ENCODE measurements at places on chromosomes 11 and 22.

- DNase-seq: no peak
Observed at GRCh38 chr11:90133560-90134477, 644 bp upstream of the NAALAD2 start.

DNA sequence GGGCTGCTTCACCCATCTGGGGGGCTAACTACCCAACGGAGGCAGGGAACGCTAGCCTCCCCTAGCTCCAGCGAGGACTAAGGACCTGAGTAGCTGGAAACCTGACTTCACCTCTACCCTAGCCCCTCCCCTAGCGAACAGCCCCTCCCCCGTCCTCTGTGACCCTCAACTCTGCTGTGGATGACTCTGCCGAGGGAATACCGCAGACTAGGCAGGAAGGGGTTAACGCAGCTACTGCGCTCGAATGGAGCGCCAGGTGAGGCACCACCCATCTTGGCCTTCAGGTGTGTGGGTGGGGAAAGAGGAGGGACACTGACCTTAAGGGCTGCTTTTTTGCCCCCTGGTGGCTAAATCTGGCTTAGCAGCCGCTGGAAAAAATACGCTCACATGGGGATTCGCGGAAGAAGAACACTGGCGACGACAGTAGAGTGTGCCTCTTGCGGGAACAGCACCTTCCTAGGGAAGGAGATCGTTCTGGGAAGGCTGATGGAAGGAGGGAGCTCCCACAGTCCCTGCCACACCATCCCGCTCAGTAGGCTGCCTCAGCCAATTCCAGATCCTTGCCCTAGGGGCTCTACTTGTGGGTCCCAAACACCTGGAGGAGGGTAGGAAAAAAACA is 4.5 kb upstream of the BCL9L start:
- DNase-seq: peak; percentile 62

DNA sequence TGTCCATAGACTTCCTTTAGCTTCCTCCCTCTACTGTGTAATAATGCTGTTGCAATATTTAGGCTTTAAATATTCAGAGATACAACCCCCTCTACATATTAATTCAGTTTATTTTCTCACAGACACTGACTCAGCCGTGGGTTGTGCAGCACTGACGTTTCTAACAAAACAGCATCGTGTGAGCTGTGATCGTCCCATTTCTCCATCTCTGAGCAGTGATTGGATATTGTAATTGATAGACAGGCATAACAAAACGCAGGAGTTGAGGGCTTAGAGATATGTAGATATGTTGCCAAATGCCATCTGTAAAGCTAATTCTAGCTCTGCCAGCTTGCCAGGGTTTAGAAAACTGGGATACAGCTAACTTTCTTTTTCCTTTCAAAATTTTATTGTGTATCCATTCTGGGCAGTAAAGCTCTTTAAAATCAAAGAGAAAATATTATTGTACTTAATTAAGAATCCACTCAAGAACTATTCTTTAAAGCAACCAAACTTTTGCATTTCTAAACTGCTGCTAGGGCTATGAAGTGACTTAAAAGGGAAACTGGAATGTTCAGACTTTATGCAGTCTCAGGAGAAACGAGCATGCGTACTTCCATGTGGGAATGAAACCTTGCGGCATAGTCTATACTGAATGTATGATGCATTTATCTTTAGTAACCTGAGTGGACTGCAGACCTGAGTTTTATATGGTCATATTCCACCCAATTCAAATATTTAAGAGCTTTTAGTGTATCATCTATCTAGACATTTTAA is 22.7 kb downstream of the BTBD10 start:
- peak; percentile 92 for DNase-seq

DNA sequence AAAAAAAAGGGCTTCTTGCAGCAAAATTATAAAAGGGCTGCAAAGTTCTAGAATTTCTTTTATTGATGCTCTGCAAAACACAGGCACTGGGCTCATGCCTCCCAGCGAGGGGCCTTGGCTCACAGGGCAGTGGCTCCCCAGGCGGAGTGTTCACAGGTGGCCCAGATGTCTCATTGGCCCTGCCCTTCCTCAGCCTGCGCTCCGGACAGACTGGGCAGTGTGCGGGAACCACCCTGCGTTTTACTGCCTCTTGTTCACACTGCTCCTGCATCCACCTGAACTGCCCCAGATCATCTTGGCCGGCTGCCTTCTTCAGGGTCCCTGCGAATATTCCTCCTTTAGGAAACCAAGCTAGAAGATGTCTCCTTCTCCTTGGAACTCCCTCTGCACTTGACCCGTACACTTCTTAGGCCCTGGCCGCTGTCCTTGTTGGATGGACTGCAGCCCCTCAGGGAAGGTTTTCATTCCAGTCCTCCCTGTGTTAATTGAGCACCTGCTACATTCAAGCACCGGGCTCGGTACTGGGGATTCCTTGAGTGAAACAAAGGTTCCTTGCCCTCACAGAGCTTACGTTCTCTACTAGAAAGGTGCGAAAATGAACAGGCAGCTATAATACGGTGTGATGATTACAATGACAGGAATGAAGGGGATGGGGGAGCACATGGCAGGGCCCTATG is 4.5 kb downstream of the TUBA8 start:
- DNase-seq: no peak

DNA sequence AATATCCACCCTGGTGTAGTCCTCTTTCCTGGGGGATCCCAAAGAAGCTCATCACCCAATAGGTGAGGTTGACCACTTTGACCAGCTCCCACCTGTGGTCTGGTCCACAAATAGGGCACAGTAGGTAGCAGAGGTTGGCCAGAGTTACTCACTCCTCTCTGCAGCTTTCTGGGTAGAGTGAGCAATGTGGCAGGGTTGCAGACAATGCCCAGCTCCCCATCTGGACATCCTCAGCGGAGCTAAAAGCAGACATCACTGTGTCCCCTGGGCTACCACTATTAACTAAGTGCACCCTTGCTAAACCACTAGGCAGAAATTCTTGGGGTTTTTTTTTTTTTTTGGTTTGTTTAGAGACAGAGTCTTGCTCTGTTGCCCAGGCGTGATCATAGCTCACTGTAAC is 48.4 kb upstream of the TP53I11 start:
- DNase-seq: no peak

- DNase-seq: no peak
Observed at GRCh38 chr22:41556561-41556960, 4.2 kb upstream of the CSDC2 start.

DNA sequence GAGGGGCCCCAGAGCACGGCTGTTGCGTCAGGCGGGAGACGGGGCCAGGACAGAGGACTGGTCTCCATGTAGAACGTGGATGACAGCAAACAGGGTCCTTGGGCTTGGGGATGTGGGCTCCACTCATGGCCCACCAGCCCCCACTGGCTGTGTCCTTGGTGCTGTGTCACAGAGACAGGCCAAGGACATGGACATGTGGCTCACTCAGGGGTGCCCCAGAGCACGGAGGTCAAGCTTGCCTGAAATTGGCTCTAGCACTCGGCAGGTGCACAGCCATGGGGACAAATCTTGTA is 14.4 kb downstream of the FADS2 start:
- DNase-seq: no peak

GRCh38 chr11:46180736-46181135 is 59.5 kb upstream of the PHF21A start:
- peak; percentile 82 for DNase-seq

DNA sequence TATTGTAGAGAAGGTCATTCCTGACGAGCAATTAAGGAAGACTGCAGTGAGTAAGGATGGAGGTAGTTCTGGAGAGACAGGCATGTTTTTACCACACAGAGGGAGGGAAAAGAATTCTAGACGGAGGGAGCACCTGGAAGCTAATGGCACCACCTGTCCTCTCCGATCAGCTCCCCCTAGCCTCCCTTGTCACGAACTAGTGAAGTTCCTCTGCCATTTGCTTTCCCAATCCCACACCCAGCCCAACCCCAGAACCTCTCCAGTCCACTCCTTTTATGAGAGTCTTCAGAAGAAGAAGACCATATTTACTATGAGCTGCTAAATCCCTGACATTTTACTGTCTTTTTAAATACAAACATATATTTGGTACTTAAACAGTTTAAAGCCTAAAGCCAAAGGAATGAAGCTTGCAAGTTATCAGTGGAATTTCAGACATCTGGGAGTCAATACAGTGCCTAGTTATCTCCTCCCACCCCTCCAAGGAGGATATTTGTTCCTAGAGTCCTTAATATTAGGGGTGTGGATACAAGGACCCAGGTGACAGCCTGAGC is 46.1 kb upstream of the HSPA8 start:
- DNase-seq: no peak

DNA sequence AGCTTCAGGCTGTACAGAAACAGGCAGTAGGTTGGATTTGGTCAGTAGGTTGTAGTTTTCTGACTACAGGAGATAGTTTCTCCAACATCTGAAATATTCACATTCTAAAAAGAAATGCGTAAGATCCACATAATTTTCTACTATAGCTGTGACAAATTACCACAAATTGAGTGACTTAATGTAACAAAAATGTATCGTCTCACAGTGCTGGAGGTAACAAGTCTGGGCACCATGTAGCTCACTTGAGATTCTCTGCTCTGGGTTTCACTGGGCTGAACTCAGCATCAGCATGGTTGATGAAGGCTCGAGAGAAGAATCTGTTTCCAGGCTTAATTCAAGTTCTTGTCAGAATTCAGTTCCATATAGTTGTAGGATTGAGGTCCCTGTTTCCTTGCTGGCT is 350.9 kb upstream of the CCDC179 start:
- DNase-seq: peak; percentile 16

DNA sequence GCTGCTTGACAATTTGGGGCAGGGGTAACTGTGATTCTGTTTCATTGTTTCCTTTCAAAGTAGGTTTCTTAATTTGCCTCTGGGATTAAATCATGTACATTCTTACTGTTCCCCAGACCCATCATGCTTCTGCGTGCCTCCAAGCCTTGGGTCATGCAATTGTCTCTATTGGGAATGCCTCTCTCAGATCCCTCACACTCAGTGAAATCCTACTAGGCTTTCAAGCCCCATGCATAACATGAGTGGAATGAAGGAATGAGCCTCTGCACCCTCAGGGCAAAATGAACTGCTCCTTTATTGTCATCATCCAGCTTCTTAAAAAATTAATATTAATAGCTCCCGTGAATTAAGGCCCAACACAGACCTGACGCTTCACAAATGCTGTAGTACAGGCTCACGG is 381.7 kb downstream of the TENM4 start:
- DNase-seq: no peak

- no peak for DNase-seq
Observed at GRCh38 chr11:125258291-125259032, 93.9 kb downstream of the PKNOX2 start.

- peak; percentile 89 for DNase-seq
Observed at GRCh38 chr11:69352715-69353319, 58.9 kb downstream of the MYEOV start.

GRCh38 chr22:33329398-33329797 is 271.2 kb upstream of the SYN3 start:
- no peak for DNase-seq

GRCh38 chr11:12995188-12995587 is 13.9 kb upstream of the RASSF10 start:
- peak; percentile 87 for DNase-seq
